ENCODE measurements at places on chromosomes 12 and 14. TPM values are rescaled to one million over a fixed set of nuclear protein-coding genes. Genes with fewer than 3 reads are reported as not detected.

The AKAP3 gene
- 2.1 TPM for total RNA-seq

The KRT82 gene
- not detected for total RNA-seq

The PRPF39 gene
- 32.0 TPM for total RNA-seq

The DCAF11 gene
- 79.4 TPM for total RNA-seq

The ACRBP gene
- total RNA-seq: 2.4 TPM

The NTS gene
- not detected for total RNA-seq

The LBHD2 gene
- total RNA-seq: not detected

The BDKRB2 gene
- total RNA-seq: 0.10 TPM

The CLECL1 gene
- 1.7 TPM for total RNA-seq

The DIO2 gene
- not detected for total RNA-seq

The CMA1 gene
- 2.1 TPM for total RNA-seq

The TAS2R10 gene
- total RNA-seq: not detected

The ESR2 gene
- 0.43 TPM for total RNA-seq

The HVCN1 gene
- total RNA-seq: 3.1 TPM

The SERPINA3 gene
- not detected for total RNA-seq

The CACNA1C gene
- total RNA-seq: 0.12 TPM

The MFAP5 gene
- total RNA-seq: not detected

The TESPA1 gene
- total RNA-seq: 43.9 TPM

The RNASE3 gene
- total RNA-seq: not detected

The FBXO33 gene
- 16.1 TPM for total RNA-seq

The CD163L1 gene
- total RNA-seq: not detected

The CLEC14A gene
- not detected for total RNA-seq

The VSIG10 gene
- total RNA-seq: 1.7 TPM

The C12orf54 gene
- total RNA-seq: not detected

The DTX1 gene
- 10.7 TPM for total RNA-seq

The ABCC9 gene
- not detected for total RNA-seq

The NAV3 gene
- total RNA-seq: not detected

The BMP4 gene
- not detected for total RNA-seq

The PTPRQ gene
- not detected for total RNA-seq

The KRT75 gene
- not detected for total RNA-seq

The DHH gene
- not detected for total RNA-seq

The ITFG2 gene
- total RNA-seq: 30.5 TPM

The CLEC1B gene
- total RNA-seq: not detected

The TAS2R46 gene
- 0.27 TPM for total RNA-seq

The VRTN gene
- total RNA-seq: not detected

The ANKLE2 gene
- total RNA-seq: 102 TPM

The IL31 gene
- total RNA-seq: not detected

The CDKN3 gene
- 101 TPM for total RNA-seq

The ING4 gene
- 17.3 TPM for total RNA-seq

The CLEC4C gene
- not detected for total RNA-seq

The GALNT9 gene
- 0.86 TPM for total RNA-seq

The GRIP1 gene
- total RNA-seq: 1.2 TPM

The RPS6KL1 gene
- total RNA-seq: 6.8 TPM

The GPRC5D gene
- not detected for total RNA-seq

The OR4Q3 gene
- not detected for total RNA-seq

All from activated naive CD4-positive, alpha-beta T cell treated with anti-CD3 and anti-CD28 coated beads for 36 hours (primary cell).